Hypothalamus (tissue), 51 donors: ENCODE measurements at places on chromosomes 5 and 9.

- no peak for DNase-seq
These were observed 295.5 kb upstream of the CLINT1 start for GRCh38 chr5:158154226-158155005.

DNA sequence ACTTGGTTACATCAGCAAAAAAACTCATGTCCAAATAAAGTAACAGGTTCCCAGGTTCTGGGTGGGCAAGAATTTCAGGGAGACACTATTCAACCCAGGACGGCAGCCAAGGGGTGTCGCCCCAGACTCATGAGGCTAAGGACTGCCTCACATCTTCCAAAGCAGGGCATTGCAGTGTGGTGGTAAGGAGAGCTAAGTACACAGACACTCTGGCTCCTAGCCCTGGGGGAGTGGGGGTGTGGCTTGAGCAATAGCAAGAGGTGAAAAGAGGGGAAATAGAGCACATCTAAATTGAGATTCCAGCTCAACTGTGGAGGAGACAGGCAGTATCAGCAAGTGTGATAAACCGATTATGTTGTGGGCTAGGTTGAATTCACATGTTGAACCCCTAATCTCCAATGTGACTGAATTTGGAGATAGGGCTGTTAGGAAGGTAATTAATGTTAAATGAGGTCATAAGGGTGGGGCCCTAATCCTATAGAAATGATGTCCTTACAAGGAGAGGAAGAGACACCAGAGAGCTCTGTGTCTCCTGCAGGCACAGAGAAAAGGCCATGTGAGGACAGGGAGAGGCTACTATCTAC, 49.9 kb upstream of the MARCHF11 start:
- DNase-seq, result no peak

DNA sequence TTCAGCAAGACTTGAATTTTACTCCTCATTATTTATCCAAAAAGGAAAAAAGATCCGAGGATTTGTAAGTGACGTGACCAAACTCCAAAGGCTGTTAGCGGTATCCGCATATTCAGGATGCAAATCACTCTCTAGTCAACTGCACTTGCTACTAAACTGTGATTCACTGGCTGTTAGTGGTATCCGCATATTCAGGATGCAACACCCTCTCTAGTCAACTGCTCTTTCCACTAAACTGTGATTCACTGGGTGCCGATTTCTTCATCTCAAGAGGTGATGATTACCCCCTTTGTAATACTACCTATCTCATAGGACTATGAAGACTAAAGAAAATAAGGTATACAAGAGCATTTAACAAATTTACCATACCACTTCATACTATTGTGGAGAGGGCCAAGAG, 5.7 kb downstream of the MAPKAP1 start:
- DNase-seq, result no peak

DNA sequence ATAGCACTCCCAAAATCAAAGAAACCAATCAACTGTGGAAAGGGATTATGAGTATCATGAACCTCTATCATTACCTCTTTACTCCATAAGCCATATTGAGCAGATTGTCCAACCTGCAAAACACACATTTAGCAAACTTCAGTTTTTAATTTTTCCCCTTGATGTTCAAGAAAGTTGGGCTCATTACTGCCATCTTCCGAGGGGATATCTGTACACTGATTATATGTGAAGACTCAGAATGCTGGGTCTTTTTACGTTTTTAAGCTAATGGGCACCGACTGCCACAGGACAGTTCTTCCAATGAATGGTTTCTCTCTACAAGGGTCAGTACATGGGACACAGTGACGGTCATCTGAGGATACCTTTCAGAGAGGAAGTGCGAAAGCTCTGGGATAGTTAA, 132.7 kb downstream of the ELAVL2 start:
- DNase-seq, result no peak

DNA sequence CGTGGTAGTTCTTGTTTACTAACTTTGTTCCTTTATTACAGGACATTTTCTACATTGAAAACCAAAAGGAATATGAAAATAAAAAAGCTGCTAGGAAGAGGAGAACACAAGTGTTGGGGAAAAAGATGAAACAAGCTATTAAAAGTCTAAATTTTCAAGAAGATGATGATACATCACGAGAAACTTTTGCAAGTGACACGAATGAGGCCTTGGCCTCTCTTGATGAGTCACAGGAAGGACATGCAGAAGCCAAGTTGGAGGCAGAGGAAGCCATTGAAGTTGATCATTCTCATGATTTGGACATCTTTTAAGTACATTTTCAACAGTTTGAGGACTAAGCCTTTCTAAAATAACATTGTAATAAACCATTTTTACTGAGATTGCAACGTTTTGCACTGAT, 23.8 kb downstream of the PHAX start:
- DNase-seq, result no peak

- no peak for DNase-seq
These were observed 63.6 kb downstream of the CCDC192 start for GRCh38 chr5:127766676-127767335.

DNA sequence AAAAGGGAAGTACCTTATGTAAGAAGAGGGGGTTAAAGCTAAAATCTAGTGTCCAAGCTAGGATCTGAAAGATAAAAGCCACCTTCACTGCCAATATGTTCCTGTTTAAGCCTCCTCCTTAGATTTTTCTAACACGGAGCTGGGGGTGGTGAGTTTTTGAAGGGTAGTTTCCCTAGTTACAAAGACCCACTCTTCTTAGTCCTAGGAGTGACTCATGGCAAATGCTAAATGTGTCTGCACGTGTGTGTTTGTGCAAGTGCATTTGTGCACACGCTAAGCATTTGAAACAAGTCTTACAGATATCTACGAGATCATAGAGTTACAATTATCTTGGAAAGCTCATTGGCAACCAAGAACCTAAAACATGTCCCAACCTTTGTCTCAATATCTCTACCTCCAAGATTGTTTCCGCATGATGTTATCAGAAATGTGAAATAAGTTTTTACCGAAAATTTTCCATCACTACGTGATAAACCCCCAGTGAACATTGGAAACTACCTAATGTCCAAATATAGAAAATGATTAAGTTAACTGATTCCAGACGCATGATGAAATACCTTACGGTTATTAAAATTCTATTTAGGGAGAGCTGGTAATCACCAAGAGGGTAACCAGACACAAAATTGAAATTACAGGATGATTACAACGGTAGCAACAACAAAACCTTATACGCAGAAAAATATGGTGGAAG, 78.0 kb upstream of the HRH2 start:
- DNase-seq, result no peak

GRCh38 chr5:58015175-58015574, 444.7 kb downstream of the PLK2 start:
- no peak for DNase-seq

DNA sequence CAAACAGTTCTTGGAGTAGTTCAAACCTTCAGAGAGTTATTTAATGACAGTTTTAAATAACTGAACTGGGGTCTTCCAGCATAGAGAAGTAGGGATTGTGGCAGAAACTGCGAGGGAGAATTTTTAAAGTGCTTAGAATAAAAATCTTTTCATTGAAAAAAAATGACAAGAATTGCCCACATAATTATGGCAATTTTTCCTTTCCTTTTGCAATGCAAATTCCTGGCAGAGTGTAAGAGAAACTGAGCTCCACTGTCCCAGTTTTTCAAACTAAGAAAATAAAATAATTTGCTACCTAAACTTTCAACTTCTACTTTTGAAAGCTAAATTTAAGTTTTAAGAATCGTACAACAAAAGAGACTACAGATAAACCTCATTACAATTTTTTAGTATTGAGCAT, 2.3 kb upstream of the PTGER4 start:
- no peak for DNase-seq

DNA sequence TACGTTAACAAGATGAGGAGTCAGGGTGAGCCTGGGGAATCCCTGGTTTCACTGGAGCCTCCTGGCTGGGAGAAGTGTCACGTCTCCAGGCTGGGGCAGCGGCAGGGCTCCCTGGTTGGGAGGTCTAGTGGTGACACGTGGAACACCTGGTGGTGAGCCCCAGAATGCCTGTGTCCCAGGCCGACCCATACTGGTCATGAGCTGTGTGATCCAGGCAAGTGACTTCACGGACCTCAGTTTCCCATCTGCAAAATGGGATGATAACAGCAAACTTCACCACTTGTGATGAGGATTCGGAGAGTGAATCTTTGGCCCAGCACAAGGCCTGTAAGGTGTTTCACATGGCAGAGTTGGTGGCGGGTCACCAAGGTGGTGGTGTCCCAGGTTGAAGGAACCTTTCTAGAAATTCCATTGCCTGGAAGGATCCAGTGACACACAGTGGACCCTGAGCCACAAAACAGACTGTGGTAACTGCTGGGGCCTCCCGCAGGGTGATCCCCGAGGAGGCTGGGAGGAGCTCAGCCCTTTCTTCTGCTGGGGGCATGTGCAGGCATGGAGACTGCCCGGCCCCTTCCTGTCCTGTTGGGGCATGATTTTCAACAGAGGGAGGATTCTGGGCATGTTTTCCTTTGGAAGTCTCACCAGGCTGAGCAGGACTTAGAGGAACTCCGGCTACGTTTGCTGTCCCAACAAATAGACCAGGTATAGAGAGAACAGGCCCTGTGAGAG, 153.9 kb upstream of the IER5L start:
- no peak for DNase-seq

DNA sequence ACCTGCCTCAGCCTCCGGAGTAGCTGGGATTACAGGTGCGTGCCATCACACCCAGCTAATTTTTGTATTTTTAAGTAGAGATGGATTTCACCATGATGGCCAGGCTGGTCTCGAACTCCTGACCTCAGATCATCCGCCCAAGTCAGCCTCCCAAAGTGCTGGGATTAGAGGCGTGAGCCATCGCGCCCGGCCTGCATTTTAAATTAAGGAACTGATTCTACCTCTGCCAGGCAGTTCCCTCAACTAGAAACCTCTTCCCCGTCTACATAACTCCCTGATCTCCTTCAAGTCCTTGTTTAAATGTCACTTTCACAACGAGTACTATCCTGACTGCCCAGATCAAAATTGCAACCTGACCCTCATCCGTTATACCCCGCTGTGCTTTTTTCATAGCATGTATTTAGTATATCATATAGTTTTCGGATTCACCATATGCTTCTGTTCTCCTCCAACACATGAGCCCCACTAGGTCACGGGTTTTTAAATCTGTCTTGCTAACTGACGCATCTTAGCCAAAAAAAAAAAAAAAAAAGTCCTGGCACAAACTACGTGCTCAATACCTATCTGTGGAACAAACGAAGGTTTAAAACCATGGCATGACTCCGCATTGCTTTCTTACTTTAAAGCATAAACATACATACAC, 858 bp upstream of the SOWAHA start:
- no peak for DNase-seq

- DNase-seq, result no peak
These were observed 25.6 kb downstream of the PDZD2 start for GRCh38 chr5:31664566-31664965.

GRCh38 chr9:27471789-27472188, 52.3 kb upstream of the IFNK start:
- DNase-seq, result no peak

DNA sequence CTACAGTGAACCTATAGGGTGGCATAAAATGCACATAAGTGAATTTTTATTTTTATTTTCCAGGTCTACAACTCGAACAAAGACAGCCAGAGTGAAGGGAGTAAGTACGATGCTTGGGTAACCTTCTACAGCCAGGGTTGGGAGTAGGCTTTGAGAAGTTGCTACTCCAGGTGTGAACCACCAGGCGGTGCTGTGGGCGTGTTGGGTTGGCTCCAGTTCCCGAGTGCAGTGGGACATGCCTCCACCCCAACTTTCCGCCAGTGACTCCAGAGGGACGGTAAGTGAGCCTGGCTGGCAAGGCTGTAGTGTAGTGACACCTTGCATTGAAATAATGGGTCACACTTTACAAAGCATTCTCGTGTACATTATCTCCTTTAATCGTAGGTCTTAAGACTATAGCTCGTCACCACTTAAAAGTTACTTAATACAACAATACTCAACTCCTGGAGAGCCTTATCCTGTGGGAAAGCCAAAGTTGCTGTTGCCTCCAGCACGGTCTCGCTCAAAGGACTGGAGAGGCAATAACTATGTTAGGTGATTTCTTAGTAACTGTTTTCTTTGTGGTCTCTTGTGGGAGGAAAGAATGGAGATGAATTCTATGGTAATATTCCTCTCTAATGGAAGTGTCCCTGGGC, 244.0 kb downstream of the ARHGAP26 start:
- DNase-seq, result no peak

GRCh38 chr5:80763873-80764647, 109.3 kb upstream of the DHFR start:
- no peak for DNase-seq

- no peak for DNase-seq
These were observed 174.5 kb downstream of the AOPEP start for GRCh38 chr9:94901019-94901363.

DNA sequence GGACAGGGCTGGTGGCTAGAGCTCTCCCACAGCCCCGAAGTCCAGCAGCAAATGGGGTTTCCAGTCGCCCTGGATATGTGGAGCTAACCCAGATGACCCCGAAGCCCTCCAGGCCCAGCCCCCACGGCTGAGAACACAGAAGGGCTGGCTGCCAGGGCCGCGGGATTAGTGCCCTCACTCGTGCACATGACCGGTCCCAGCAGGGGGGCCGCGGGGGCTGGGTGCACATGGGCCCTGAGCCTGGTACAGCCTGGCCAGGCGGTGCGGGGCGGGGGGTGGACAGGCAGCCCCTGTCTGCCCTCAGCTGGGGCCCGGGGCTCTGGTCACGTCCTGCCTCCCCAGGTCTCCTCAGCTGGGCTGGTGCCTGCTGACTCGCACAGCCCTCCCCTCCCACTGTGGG, 5.9 kb downstream of the SSNA1 start:
- peak; percentile 96 for DNase-seq

DNA sequence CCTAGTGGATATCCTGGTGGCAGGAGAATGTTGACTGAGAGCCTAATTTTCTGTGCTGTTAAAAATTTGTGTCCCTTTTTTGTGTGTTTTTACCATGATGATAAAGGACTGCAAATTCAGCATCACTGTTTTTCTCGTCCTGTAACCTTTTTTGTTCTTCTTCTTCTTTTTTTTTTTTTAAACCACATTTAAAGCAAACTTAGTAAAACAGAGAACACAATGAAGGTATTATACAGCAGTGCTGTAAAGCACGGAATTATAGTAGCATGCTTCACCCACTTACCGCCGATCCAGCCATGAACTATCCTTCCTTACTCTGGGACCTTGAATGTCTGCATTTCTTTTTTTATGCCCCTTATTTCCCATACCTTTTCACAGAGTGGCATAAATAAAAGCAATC, 280.0 kb downstream of the ARHGAP26 start:
- no peak for DNase-seq

DNA sequence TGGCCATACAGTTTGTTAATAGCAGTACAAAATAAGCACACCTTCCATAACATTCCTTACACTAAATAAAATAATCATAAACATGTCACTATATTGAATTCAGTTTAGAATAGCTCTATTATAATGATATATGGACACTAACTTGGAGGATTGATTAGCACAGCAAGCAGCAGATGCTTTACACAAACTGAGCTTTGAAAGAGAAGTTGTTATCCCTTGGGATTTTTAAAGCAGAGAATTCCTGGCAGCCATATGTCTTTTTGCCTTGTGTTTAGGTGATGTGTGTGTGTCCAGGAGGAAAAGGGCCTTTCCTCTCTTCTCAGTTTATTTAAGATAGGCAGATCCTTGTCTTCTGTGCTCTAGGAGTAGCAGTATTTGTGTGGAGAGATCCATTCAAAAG, 232.2 kb upstream of the GRIN3A start:
- DNase-seq, result no peak
